CD8-positive, alpha-beta T cell (primary cell): ENCODE measurements at places on chromosomes 4 and X.

- DNase-seq: no peak
Observed at GRCh38 chr4:107366016-107366735, 330.1 kb upstream of the DKK2 start.

DNA sequence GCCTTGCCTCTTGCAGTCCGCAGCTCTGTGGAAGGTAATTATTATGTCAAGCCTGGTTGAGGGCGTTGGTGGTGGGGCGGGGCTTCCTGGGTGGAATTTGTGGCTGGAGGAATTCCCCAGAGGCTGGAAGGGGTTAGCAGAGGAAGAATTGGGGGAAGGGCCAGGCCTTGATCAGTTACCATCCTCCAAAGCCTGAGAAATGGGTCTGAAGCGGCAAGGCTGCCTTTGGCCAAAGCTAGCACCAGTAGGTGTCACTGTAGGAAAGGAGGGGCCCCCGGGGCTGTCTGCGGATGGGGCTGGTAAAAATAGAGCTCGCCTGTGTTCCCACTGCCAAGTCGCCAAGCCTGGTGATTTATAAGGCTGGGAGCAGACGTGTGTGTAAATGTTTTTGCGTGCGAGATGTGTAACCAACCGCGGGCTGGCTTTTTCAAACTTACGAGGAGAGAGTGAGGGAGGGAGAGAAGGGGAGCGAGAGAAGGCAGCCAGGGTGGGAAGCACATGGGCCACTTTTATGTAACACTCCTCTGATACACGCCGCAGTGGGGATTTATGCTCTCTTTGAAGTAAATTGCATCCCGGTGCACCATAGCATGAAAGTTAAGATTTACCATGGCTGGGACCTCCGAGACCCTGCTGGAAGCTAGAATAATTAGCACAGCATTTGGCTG is 367.0 kb downstream of the BCOR start:
- peak; percentile 50 for DNase-seq

DNA sequence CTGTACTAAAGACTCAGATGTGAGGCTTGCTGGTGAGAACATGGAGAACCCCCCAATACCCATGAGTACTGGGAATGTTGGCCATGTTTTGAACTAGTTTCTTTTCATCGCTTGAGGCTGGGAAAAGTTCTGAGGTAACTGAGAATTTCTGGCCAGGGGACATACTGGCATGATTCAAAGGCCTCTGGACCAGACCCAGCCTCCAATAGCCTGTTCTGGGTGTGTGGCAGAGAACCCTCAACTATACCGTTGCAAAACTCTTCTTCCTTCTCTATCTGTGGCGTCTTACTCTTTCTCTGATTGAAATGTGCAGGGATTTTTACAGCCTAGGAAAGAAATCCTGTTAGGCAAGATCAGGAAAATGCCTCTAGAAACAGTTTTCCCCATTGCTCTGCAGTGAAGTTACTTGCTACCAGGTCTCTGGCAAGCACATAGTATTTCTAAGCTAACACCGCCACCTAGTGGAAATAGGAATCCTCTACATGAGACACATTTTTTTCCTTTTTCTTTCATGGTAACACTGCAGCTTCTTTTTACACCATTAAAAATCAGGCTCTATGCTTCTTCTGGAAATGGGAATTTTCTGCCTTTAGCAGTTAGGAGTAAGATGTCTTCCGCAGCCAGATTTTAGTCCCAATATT is 170.7 kb upstream of the ZCCHC13 start:
- DNase-seq: peak; percentile 28

- DNase-seq: no peak
Observed at GRCh38 chrX:3052860-3053259, 11.6 kb downstream of the ARSF start.

GRCh38 chr4:171644430-171645057 is 168.7 kb upstream of the GALNTL6 start:
- no peak for DNase-seq

DNA sequence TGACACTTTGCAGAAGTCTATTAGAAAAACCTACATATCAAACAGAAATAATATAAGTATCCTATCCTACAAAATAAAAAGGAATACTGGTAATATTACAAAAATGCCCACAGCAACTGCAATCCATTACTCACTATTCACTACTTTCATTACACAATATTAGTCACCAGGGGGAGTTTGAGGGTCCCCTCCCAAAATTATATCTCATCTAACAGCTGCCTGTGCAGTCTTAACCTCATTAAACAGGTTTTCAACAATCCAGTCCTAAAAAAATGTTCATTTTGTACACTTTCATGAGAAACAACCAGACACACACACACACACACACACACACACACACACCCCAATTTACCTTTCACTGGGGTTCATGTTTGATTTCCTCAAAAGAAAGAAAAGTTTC is 2.9 kb downstream of the CLOCK start:
- peak; percentile 39 for DNase-seq
